ENCODE measurements at places on chromosomes 4 and X.

DNA sequence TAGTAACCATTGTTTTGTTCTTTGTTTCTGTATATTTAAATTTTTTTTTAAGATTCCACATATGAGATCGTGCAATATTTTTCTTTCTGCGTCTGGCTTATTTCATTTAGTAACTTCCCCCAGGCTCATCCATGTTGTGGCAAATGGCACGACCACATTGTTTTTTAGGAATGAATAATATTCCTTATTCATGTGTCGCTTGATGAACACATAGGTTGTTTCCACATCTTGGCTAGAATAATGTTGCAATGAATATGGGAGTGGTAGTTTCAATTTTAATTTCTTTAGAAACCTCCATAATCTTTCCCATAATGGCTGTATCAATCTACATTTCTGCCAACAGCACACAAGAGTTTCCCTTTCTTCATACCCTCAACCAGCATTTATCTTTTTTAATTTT is 166.8 kb upstream of the NR3C2 start:
- DNase-seq = no peak

- no peak for DNase-seq
Measured at GRCh38 chr4:57736781-57737180, 626.6 kb upstream of the IGFBP7 start.

GRCh38 chrX:11577603-11578002 is 88.1 kb downstream of the ARHGAP6 start:
- DNase-seq = no peak

DNA sequence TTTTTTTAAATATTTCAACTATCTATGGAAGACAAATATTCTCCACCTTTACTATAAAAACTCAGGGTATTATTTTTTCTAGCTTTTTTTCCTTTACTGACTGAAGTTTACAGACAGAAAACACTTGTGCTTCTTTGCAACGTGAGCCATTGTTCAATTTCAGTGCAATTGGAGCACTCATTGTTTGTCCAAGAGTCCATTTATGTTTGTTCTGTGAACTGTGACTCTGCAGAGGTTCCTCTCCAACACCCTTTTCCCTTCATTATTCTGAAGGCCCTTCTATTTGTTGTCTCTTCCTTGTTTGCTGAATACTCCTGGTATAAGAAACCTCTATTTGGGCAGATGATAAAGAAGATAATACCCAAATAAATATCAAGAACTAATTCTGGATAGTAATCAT is 37.4 kb downstream of the DAPP1 start:
- no peak for DNase-seq

DNA sequence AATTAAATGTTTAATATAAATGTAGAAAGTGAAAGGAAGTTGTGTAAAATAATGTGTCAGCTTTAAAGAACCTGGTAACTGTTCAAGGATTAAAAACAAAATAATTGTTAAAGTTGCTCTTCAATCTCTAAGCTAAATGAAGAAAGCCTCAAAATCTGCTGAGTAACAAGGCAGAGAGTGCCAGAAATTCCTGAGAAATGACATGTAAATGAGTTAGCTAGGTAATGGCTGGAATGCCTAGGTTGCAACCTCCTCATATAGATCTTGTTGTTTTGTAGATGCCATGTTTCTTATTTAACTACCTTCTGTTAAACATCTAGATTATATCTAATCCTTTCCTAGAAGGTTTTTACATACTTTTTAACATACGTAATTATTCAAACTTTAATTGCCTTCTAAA is 763.6 kb upstream of the AGA start:
- DNase-seq = no peak

DNA sequence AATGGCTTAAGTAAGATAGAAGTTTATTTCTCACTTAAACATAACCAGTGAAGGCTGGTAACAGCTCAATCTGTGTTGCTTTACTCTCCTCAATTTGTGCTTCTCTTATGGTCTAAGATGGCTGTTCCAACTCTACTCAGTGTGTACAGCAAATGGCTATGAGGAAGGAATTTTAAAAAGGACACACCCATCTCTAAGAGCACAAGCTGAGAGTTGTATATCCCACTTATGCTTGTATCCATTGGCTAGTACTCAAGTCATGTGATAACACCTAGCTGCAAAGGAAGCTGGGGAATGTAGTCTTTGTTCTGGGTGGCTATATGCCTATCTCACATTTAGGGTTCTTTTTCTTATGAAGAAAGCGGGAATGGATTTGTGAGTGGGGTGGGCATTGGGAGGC is 63.3 kb downstream of the GPAT3 start:
- no peak for DNase-seq

DNA sequence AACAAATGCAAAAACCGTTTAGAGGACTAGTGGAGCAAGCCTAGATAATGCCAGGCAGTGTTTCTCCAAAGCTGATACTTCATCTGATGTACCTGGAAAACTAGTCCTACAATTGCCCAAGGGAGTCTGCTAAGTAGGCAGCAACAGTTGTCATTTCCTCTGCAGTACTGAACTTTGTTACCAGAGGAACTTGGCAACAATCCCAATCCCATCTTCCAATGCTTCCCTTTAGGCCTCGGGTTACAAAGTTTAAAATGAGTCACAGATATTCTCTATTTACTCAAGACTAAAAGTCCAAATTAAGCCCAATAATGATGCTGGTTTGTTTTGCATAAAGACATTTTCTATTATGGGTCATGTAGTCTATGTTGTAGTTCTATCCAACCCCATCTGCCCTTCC is 120.0 kb upstream of the GLRA2 start:
- no peak for DNase-seq

DNA sequence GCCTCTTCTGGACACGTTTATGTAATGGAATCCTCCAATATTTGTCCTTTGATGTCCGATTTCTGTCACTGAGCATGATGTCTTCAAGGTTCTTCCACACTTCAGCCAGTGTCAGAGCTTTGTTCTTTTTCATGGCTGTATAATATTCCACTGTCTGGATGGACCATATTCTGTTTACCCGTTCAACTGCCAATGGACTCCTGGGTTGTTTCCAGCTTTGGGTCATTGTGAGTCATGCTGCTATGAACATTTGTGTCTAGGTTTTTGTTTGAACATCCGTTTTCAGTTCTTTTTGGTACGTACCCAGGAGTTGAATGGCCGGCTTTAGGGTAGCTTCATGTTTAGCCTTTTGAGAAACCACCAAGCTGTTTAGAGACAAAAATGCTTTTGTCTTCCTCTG is 93.2 kb downstream of the SHOX start:
- DNase-seq = no peak

DNA sequence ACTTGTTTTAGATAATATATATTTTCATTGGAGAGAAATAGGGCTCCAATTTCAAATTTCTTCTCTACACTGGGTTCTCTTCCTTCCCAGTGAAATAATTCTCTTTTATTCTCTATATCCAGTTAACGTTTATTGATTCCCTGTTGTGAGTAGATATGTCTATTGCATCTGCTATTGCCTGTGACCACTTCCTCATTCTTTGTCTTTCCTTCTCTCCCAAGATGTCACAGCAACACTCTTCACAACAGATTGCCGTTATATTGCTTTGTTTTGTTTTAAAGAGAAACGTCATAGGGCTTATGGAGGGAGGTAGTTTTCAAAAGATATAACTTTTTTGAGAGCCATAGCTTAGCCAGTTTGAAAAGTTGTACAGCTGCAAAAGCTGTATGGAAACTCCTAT is 343.8 kb downstream of the ARHGAP24 start:
- DNase-seq = no peak

- no peak for DNase-seq
Measured at GRCh38 chr4:100367451-100367850, 150.4 kb downstream of the EMCN start.

- no peak for DNase-seq
Measured at GRCh38 chr4:88230969-88231771, 53.2 kb downstream of the PPM1K start.

DNA sequence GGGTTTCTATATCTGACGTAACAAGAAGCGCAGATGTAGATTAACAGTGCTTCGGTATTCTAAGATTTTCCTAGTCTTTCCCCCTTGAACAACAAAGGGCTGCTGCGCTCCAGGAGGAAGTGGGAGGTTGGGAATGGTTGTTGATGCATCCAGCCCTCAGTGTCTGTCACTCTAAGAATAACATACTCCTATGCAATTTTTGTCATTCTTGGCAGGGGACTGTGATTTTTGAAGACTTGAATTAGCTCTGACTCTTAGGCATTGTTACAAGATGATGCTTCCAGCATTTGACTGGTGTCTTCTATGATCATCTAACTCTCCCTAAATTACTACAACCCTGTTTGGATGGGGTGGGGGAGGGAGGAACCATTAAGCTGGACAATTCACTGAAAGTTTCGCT is 394.2 kb downstream of the ARHGAP24 start:
- DNase-seq = no peak

- no peak for DNase-seq
Measured at GRCh38 chr4:26289401-26289800, 31.4 kb upstream of the RBPJ start.

DNA sequence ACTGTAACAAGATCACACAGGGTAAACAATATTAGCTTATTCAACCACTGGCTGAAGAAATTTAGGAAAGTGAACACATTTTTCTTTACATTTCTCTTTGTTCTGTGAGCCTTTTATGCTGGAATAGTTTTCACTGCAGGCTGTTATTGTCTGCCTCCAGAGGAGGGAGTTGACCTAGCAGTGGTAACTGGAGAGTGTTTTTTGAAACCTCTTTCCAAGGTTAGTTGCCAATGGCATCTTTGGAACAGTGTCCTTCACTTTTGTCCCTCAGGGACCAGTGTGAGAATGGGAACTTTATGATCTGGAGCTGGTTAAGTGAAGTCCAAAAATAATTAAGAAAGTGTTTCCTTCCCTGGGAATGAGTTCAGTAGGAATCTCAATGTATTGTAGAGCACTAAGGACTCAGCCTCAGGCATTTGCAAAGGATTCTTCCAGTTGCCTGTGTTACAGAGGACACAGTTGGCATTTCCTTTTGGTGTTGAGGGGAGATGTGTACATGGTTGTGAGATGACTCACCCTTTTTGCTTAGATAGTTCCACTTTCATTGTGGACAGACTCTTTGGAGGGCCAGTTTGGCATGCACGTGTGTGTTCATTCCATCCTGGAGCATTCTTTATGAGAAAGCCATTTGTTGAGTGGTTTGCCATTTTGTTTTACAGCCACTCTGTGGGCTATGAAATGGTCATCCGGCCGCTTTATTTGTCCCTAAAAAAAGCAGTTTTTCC is 61.3 kb downstream of the AR start:
- DNase-seq = no peak

GRCh38 chrX:16250296-16250695 is 83.0 kb downstream of the MAGEB17 start:
- DNase-seq = no peak

DNA sequence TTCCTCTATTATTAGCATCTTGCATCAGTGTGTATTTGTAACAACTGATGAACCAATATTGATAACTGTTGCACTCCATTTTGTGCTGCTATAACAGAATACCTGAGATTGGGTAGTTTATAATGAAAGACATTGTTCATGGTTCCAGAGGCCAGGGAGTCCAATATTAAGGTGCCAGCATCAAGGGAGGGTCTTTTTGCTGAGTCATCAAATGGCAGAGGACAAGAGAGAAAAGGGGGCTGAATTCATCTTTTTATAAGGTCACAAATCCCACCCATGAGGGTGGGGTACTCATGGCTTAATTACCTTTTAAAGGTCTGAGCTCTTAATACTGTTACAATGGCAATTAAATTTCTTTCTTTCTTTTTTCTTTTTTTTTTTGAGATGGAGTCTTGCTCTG is 7.2 kb downstream of the MYOZ2 start:
- no peak for DNase-seq

- DNase-seq = peak; percentile 14
Measured at GRCh38 chr4:87219632-87220093, 755 bp downstream of the KLHL8 start.

- DNase-seq = no peak
Measured at GRCh38 chr4:115365185-115365584, 251.8 kb upstream of the NDST4 start.

DNA sequence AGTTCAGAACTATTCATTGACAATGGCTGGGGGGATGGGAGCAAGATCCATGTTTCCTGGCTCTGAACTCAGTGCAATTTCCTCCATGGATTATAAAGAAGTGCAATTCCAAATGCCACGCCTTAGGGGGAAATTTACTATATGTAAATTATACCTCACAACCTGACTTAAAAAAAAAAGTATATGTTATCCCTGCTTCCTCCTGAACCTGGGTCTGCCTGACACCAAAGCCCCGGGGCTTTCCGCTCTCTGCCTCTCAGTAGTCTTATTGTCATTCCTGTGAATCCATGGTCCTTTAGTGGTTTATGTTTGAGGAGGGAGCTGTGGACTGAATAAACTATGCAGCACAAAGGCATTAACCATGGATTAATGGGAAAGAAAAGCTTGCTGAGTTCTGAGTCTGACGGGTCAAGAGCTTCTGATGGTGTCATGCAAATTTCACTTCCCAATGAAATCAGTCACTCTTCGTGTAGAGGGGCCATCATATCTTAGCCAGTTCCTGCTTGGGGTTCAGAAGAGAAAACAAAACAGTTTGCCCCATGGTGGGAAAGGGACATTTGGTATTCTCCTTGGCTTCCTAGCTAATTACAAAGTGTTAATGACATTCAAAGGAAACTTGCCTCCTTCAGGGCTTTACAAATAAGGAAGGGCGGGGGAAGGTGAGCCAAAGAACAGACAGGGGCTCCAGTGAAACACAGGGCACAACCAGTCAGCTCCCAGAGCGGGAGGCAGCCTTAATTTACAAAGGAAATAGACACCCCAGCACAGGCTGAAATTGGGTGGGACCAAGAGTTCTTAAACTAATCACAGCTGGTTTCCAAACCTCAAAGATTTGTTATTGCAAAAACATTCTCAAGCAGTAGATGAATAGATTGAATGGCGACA is 14.3 kb downstream of the FAM9C start:
- no peak for DNase-seq

GRCh38 chr4:177265729-177266128 is 43.9 kb upstream of the NEIL3 start:
- no peak for DNase-seq

DNA sequence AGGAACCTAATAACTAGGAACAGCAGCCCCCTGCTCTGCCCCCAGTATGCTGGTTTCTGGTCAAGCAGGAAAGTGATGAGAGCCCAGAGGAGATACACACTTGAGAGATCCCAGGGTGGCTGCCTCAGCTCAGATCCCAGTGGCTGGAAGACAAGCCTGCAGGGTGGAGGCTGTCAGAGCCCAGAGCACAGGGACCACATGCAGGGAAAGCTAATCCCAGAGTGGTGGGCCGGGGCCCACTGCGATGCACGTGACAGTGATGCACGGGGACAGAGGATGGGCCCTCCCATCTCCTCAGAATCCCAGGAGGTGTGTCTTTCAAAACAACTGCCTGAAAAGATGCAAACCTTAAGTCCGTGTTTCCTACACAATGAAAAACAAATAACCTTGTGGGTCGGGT is 29.1 kb upstream of the CRMP1 start:
- DNase-seq = no peak

GRCh38 chrX:134396174-134396573 is 63.8 kb upstream of the HPRT1 start:
- no peak for DNase-seq

Measured in stimulated activated CD8-positive, alpha-beta memory T cell treated with anti-CD3 and anti-CD28 coated beads, Interleukin-4, amount 100 ng/mL, for 1 hour (primary cell).